ENCODE measurements at places on chromosomes 16 and 17. TPM values are rescaled to one million over a fixed set of nuclear protein-coding genes. Genes with fewer than 3 reads are reported as not detected.

Gene KRT26
- not detected for polyA plus RNA-seq

Gene CDT1
- 0.03 TPM for polyA plus RNA-seq

- DNase-seq: no peak
These were observed 279.0 kb upstream of the ZFHX3 start for GRCh38 chr16:73326770-73327470.

DNA sequence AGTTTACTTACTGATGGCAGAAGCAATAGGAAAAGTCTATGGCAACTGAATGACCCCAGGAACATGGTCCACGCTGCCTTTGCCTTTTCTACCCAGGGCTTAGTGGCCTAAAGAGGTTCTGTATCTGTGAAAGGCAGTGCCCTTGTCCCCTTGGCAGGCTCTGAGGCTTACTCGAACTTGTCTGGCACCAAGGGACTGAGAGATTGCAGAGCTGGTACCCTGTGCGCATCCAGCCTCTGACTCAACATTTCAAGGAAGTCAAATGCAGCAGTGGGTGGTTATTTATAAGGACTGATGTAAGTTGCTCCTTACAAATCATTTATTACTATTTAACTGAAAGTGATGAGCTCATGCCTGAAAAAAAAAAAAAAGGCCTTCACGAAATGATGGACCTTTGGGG, 299.9 kb upstream of the MYOCD start:
- DNase-seq: no peak

DNA sequence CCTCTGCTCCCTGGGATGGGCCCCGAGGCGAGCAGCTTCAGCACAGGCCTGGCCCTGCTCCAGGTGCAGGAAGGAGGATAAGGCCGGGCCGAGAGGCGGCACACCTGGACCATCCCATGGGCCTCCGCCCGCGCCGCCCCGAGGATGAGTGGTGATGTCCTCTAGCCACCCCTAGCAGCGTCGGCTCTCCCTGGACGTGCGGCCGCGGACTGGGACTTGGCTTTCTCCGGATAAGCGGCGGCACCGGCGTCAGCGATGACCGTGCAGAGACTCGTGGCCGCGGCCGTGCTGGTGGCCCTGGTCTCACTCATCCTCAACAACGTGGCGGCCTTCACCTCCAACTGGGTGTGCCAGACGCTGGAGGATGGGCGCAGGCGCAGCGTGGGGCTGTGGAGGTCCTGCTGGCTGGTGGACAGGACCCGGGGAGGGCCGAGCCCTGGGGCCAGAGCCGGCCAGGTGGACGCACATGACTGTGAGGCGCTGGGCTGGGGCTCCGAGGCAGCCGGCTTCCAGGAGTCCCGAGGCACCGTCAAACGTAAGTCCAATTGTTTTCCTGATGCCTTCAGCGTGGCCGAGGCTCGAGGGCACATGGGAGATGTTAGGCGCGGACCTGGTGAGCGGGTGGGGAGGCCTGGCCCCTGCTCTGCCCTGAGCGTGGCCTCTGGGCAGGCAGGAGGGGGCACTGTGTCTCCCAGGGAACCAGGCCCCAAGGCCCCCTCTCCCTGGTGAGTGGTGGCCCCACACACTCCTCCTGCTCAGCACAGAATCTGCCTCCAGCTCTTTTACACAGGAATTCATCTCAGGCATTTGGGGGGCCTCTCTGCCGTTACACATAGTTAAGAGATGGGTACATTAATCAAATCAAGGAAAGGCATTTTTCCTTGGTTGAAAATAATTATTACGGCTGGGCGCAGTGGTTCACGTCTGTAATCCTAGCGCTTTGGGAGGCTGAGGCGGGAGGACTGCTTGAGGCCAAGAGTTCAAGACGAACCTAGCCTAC, 855 bp downstream of the TMEM204 start:
- no peak for DNase-seq

- no peak for DNase-seq
These were observed 16.6 kb upstream of the TBX2 start for GRCh38 chr17:61382796-61383688.

DNA sequence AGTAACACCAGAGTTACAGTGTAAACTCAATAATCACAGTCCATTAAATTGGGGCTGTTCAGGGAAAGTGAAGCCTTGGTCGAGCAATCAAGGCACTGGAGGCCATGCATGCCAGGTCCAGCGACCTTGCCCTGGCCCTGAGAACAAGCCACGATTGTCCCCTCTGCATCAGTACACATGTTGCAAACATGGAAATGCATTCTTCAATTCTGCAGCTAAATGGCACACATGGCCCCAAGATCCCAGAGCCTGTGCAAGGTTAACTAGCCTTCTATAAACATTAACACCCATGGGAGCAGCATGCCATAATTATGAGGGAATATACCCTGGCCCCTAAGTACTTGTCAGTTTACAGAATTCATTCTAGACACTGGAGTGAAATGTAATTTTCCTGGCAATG, 204.7 kb downstream of the HS3ST3B1 start:
- no peak for DNase-seq

GRCh38 chr17:13864521-13864920, 204.8 kb upstream of the COX10 start:
- no peak for DNase-seq

- DNase-seq: no peak
These were observed 66.3 kb downstream of the ZNF423 start for GRCh38 chr16:49789616-49790015.

Data from psoas muscle (tissue), 8 donors.